ENCODE measurements at places on chromosomes 7 and 10. TPM values are rescaled to one million over a fixed set of nuclear protein-coding genes. Genes with fewer than 3 reads are reported as not detected.

Gene CPN1
- 0.29 TPM for total RNA-seq

Gene ING3
- 4.9 TPM for total RNA-seq

Gene VWDE
- total RNA-seq, result 0.43 TPM

Gene OR2A42
- not detected for total RNA-seq

Gene TRA2A
- total RNA-seq, result 69.0 TPM

Gene TRPV6
- total RNA-seq, result not detected

Gene PNLIP
- total RNA-seq, result not detected

Gene FAM237B
- not detected for total RNA-seq

Gene KCP
- total RNA-seq, result 0.15 TPM

Gene VAX1
- total RNA-seq, result 1.3 TPM

Gene TUBAL3
- 0.21 TPM for total RNA-seq

Gene ASIC3
- 6.0 TPM for total RNA-seq

Gene LRWD1
- total RNA-seq, result 29.2 TPM

Gene SLC26A5
- not detected for total RNA-seq

Gene DLX5
- total RNA-seq, result not detected

Gene HOXA10
- 6.3 TPM for total RNA-seq

Gene MOGAT3
- total RNA-seq, result not detected

Gene PVRIG
- not detected for total RNA-seq

Gene CD36
- total RNA-seq, result not detected

Gene KCNIP2
- 0.98 TPM for total RNA-seq

Gene NME8
- total RNA-seq, result not detected

Gene CRYGN
- total RNA-seq, result not detected

Gene IKZF1
- total RNA-seq, result not detected

Gene GPR15LG
- not detected for total RNA-seq

Gene SAMD9
- 3.3 TPM for total RNA-seq

Gene PPP1R17
- total RNA-seq, result not detected

Gene TEX47
- total RNA-seq, result not detected

Gene C10orf62
- not detected for total RNA-seq

Gene SPRN
- total RNA-seq, result 0.54 TPM

Gene PON3
- total RNA-seq, result 37.0 TPM

Gene MRLN
- total RNA-seq, result not detected

Gene ZFYVE27
- 22.9 TPM for total RNA-seq

Gene ACSL5
- 0.41 TPM for total RNA-seq

Gene SPDYE6
- total RNA-seq, result not detected

Gene MAGI2
- 0.48 TPM for total RNA-seq

Gene AGAP9
- total RNA-seq, result 9.7 TPM

Gene C10orf67
- not detected for total RNA-seq

Gene CACNA2D1
- 7.0 TPM for total RNA-seq

Gene SPDYE9
- not detected for total RNA-seq

Gene NOS3
- 0.51 TPM for total RNA-seq

Gene AKR1C8
- not detected for total RNA-seq

Gene AOAH
- total RNA-seq, result 0.15 TPM
